Ecto neural progenitor cell (in vitro differentiated cells): ENCODE measurements at places on chromosomes 6 and 20.

- DNase-seq = no peak
These were observed 541.7 kb upstream of the FLRT3 start for GRCh38 chr20:14879020-14879697.

- peak; percentile 33 for DNase-seq
These were observed 127.9 kb downstream of the WDR27 start for GRCh38 chr6:169573883-169574282.

DNA sequence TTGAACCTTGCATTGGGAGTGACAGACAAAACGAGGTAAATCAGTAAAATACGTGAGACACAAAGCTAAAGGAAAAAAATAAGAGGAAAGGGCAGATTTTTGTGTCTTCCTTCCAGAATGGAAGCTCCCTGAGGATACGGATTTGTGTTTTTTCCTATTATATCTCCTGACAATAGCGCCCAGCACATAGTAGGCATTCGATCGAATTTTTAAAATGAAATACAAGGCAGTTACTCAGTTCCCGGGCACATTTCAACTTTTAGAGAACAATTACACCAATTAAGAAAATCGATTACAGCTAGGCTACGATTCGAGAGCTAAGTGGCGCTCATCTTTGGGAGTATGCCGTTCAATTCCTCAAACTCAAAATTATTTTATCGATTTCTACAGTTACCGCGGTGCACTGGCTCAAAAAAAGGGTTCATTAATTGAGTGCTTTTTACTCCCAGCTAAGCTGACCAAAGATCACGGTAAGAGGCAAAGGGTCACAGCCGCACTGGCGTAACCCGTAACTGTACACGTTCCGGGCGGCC lies 443 bp downstream of the RMND1 start:
- DNase-seq = no peak

GRCh38 chr20:15564981-15565380 lies 1008.3 kb downstream of the KIF16B start:
- DNase-seq = no peak

DNA sequence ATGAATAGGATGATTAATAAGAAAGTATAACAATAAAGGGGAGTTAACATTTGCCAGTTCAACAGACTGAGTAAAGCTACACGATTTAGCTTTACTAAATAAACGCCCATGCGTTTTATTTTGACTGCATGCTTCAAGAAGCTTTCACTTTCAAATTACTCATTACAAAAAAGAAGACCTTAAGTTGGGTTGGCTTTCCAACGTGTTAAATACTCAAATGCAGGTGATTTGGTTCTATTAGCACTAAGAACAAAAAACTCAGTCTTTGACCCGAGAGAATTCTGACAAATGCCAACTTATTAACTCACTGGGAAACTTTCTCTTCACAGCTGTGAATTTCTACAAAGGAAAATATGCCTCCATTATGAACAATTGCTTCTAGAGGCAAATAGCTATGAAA lies 24.8 kb downstream of the RNF146 start:
- no peak for DNase-seq

DNA sequence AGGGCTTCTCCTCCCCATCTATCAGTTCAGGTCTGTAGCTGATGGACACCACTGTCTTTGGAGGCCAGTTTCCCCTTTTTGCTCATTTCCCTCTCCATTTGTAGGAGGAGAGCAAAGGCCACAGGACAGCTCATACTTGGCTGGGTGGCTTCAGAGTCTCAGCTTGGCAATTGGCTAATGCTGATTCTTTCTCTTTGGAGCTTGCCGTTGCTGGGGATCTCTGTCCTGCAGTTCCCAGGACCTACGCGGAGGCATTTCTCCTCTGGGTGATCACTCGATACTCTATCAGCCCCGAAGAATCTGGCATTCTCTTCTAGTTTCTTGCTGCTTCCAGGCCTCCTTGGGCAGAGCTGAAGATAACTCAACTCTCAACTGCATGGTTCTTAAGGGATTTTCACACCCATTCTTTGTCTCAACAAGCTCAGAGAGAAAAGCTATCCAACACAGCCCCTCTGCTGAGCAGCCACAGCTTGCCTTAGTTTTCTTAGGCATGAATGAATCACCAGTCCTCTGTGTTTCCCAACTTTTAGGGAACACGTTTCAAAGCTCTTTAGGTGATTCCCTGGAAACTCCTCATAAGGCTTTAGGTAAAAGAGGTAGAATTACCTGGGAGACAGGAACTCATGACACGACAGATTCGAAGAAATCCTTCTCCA lies 19.2 kb upstream of the SSR1 start:
- DNase-seq = no peak

- DNase-seq = no peak
These were observed 125.6 kb downstream of the CARMIL1 start for GRCh38 chr6:25404693-25405169.

- DNase-seq = no peak
These were observed 979.8 kb upstream of the MANEA start for GRCh38 chr6:94597487-94597886.

- DNase-seq = no peak
These were observed 324.7 kb upstream of the JARID2 start for GRCh38 chr6:14921170-14921569.

DNA sequence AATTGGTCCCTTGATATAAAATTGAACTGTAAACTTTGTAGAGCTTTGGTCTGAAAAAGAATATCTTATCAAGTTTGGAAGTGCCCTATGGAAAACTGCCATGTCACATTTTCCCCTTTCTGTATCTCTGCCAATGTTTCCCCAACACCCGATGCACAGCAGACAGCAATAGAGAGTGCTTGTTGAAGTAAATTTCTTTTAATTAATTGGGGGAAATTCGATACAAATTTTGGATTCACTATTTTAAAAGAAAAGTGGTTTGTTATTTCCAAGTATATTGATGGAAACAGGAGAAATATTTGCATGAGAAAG lies 208.1 kb downstream of the OGFRL1 start:
- DNase-seq = no peak

DNA sequence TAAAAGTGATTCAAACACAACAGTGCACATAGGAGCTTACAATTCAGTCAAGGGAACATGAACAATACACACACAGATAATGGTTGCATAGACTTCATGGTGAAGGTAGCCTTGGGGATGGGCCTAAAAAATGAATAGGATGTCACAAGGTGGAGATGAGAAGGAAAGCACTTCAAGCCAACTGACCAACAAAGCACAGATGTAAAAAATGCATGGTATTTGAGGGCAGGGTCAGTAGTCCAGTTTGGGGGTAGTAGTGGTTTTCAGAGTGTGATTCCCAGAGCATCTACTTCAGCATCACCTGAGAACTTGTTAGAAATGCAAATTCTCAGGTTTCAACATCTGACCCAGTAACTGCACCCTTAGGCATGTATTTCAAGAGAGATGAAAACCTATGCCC lies 88.9 kb downstream of the PERP start:
- DNase-seq = no peak

DNA sequence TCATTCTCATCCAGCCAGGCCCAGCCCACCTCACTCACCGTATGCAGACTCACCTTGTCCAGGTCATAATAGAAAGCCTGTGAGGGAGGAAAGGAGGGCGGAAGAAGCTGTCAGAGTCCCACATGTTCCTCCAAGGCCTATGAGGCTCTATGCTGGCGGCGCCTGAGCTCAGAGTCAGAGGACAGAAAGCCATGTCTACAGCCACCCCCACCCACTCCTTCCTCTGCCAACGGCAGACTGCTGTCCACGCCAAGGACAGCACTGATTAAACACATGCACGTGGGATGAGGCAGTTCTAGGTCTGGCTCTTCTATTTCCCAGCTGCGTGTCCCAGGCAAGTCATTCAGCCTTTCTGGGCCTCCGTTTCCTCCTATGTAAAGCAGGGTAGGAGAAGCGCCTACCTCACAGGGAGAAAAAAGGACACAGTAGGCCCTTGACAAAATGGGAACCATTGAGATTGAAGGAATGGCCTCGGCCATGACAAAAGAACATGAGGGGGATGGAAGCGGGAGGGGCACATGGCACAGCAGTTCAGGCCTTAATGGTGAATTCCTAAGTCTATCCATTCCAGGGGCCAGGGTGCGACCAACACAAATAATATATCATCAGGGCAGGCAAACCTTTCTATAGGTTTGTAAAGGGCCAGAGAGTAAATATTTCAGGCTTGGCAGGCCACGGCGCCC lies 80.1 kb downstream of the RIPOR3 start:
- DNase-seq = no peak

- no peak for DNase-seq
These were observed 19.9 kb downstream of the GLYATL3 start for GRCh38 chr6:49519660-49520059.

GRCh38 chr6:15621203-15622044 lies 41.4 kb downstream of the DTNBP1 start:
- peak; percentile 72 for DNase-seq

DNA sequence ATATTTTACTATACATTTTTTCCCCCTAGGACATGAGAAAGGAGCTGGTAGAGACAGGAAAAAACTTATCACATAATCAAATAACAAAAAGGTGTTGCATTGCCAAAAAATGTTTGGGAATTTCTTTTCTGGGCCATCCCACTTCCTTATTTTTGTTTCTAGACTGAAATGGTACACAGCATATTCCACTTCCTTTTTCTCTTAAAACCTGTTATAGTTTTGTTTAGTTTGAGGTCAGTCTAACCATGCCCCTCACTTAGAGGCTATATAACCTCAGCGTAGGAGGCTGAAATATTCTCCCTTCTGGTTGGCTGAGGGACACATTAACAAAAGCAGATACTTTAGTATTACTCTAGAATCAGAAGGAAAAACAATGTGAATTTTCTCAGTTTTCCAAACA lies 323.9 kb downstream of the GJA1 start:
- DNase-seq = no peak

DNA sequence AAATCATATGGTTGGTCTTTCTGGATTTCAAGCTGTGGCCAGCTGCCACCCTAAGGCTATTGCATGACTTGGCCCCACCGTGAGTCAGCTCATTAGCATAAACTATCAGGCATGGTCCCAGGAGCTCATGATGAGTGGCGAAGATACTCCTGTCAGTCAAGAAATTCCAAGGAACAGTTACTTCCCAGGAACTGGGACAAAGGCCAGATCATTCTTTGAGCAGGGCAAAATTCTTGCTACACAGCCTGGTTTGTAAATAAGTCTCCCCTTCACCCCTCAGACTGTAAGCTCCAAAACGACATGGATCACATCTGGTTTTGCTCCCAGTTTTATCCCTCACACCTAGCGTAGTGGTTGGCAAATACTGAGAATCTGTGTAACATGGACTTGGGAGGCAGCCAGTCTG lies 33.0 kb upstream of the KIAA1586 start:
- no peak for DNase-seq

- DNase-seq = no peak
These were observed 7.7 kb downstream of the BRPF3 start for GRCh38 chr6:36204068-36204753.

GRCh38 chr6:133644548-133644891 lies 244.4 kb upstream of the TCF21 start:
- no peak for DNase-seq

- no peak for DNase-seq
These were observed 30.5 kb downstream of the FAM8A1 start for GRCh38 chr6:17630511-17631073.

GRCh38 chr20:49603209-49603627 lies 35.3 kb upstream of the PTGIS start:
- no peak for DNase-seq

DNA sequence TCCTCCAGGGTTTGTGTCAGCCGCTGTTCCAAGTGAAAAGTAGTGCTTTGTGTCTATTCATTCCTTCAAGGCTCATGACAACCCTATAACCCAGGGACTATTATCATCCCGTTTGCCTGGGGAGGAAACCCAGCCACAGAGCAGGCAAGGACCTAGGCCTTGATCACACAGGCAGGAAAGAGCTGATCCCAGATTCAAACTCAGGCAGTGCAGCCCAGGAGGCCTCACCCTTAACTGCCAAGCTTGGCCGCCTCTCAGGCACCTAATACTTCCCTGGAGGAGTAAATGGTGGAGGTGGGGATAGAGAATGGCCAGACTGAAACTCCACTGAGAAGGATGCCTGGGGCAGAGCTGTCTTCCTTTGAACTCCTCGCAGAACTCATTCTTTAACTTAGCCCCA lies 215.1 kb upstream of the QKI start:
- DNase-seq = peak; percentile 48

DNA sequence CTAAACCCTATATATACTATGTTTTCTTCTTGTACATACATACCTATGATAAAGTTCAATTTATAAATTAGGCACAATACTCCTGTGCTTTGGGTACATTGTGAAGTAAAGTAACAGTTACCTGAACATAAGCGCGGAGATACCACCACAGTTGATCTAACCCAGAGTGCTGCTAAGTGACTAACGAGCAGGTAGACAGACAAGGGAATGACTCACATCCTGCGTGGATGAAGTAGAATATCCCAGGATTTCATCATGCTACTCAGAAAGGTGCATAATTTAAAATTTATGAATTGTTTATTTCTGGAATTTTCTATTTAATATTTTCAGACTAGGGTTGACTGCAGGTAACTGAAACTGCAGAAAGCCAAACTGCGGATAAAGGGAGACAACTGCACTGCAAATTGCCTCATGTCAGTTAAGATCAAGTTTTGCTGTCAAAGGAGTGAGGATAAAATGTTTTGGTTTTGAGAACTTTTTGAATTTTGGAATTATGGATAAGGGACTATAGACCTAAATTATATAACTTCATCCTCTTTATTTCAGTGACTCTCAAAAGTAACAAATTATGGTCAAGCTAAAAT lies 14.4 kb downstream of the MKKS start:
- DNase-seq = no peak

- no peak for DNase-seq
These were observed 63.0 kb downstream of the HIVEP1 start for GRCh38 chr6:12075067-12075563.
